ENCODE measurements at places on chromosomes 6 and 20. TPM values are rescaled to one million over a fixed set of nuclear protein-coding genes. Genes with fewer than 3 reads are reported as not detected.

The PRRC2A gene
- 125 TPM for total RNA-seq

The ETV7 gene
- total RNA-seq = 2.7 TPM

The FAXC gene
- 0.82 TPM for total RNA-seq

The PLN gene
- total RNA-seq = not detected

The NRSN1 gene
- total RNA-seq = not detected

The SRMS gene
- total RNA-seq = not detected

The CCDC167 gene
- total RNA-seq = 79.9 TPM

The OSER1 gene
- 25.6 TPM for total RNA-seq

The TBXT gene
- total RNA-seq = not detected

The SLC22A2 gene
- not detected for total RNA-seq

The SLCO4A1 gene
- 7.9 TPM for total RNA-seq

The SFTA2 gene
- total RNA-seq = not detected

The PXDC1 gene
- 153 TPM for total RNA-seq

The MAP7 gene
- 0.82 TPM for total RNA-seq

The SCUBE3 gene
- 2.3 TPM for total RNA-seq

The LPA gene
- not detected for total RNA-seq

The SAMD5 gene
- total RNA-seq = 9.0 TPM

The ENPP1 gene
- 1.2 TPM for total RNA-seq

The MYBL2 gene
- total RNA-seq = 21.4 TPM

The DEK gene
- total RNA-seq = 46.0 TPM

The MROH8 gene
- 3.5 TPM for total RNA-seq

The LY6G5B gene
- 2.6 TPM for total RNA-seq

The CPXM1 gene
- 12.5 TPM for total RNA-seq

The NEDD9 gene
- 87.6 TPM for total RNA-seq

The ADGRG6 gene
- 79.5 TPM for total RNA-seq

The LZTS3 gene
- total RNA-seq = 17.4 TPM

The CEP85L gene
- 6.5 TPM for total RNA-seq

The TAF4 gene
- 13.3 TPM for total RNA-seq

The AKAP7 gene
- 3.3 TPM for total RNA-seq

The HDGFL1 gene
- total RNA-seq = not detected

The CLIC5 gene
- total RNA-seq = 0.05 TPM

The DDX43 gene
- 1.2 TPM for total RNA-seq

The BPIFA1 gene
- not detected for total RNA-seq

The TENT5A gene
- 1.6 TPM for total RNA-seq

The SMPDL3A gene
- total RNA-seq = 7.5 TPM

The CRNKL1 gene
- total RNA-seq = 18.0 TPM

The GABRR2 gene
- 0.18 TPM for total RNA-seq

The EFCAB8 gene
- total RNA-seq = not detected

The FOXQ1 gene
- not detected for total RNA-seq

The RSPH3 gene
- 5.0 TPM for total RNA-seq

The SNRPB gene
- total RNA-seq = 358 TPM

The GPR6 gene
- total RNA-seq = not detected

The SYNDIG1 gene
- total RNA-seq = not detected

The NFATC2 gene
- 10.1 TPM for total RNA-seq

The CDSN gene
- not detected for total RNA-seq

The RSPO3 gene
- total RNA-seq = 1.8 TPM

The ZBP1 gene
- total RNA-seq = not detected

Measured in glomerular endothelial cell (primary cell).